ENCODE measurements at places on chromosomes 4 and X.

DNA sequence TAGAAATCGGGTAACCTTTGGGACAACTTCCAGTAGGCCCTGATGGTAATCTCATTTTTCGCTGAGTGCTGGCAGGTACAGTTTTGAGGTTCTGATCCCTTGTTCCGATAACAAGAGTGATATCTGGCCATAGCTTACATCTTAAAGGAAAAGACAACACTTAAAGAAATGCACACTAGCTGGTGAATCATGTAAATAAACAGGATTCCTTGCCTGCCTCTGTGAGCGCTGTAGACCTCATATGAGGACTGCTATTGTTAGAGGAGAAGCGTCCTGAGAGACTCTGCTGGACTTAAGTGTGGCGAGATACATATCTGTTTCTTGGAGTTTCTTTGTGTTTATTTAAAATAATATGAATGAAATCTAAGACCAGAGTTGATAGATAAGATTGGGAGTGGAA, 149.3 kb upstream of the SLC4A4 start:
- DNase-seq: no peak

- DNase-seq: no peak
Measured at GRCh38 chr4:6439120-6439762, 33.2 kb downstream of the PPP2R2C start.

- DNase-seq: no peak
Measured at GRCh38 chr4:15891312-15891711, 47.2 kb downstream of the FGFBP1 start.

GRCh38 chrX:41291309-41291708, 42.7 kb upstream of the DDX3X start:
- no peak for DNase-seq

- DNase-seq: no peak
Measured at GRCh38 chrX:1330605-1331004, 6.0 kb upstream of the IL3RA start.

DNA sequence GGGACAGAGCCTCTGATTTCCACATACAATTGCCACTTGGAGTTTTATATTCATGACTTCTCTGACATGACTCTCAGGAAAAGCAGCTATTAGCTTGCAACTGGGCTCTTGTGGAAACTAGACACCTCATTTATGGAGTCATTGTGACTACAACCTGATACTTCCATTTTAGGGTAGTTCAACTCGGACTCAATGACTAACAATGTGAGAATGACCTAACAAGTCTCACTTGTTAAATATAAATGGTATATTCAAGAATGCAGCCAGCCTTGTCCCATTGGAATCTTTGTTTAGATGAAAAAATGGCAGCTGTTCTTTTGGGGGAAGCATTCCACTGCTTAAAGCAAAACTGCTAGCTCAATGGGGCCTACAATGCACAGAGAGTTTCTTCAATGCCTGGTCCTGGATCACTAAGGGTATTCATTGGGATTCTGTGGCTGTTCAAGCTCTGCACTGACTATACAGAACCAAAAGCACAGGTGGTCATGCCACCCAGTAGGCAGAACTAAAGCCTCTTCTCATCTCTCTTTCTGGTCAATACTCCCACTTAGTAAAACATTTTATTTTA, 36.5 kb upstream of the GLRA3 start:
- no peak for DNase-seq

DNA sequence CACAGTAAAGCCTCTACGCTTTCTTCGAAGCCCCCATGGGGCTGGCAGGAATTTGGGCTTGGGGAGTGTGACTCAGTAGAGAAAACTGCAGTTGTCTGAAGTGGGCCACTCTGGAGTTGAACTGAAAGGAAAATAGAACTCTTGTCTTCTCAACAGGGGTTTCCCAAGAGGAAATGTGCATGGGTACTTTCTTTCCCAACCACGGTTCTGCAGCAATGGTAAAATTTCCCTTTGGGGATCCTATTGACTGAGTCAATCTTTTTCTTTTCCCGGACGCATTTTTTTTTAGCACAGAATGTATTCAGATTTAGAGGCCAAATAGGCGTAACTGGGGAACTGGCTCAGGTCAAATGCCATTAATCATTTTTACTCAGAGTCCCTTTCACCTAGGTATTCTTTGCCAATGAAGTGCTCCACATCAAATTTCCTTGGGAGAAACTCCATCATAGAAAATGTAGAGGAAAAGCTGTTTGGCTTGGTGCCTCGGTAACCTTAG, 269.3 kb downstream of the STIM2 start:
- DNase-seq: no peak

DNA sequence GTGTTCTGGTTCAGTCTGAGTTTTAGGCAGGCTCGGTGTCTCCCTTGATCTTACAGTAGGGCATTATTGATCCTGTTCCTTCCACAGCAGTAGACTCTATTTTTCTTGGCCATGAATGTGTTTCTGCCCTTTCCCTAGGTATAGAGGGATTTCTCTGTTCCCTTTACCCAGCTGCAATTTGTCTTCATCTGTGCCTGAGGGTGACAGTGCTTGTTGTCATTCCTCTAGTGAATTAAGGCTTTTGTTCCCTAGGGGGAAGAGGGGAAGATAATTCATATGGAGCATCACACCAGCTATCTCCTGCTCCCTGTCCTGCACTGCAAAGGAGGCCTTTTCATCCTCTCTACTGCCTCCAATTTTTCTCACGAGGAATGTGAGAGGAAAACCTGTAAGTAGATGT, 39.7 kb upstream of the CXorf51A start:
- DNase-seq: no peak

- DNase-seq: no peak
Measured at GRCh38 chr4:108851366-108851765, 88.5 kb upstream of the ETNPPL start.

GRCh38 chrX:120269373-120270035, 18.9 kb downstream of the ZBTB33 start:
- no peak for DNase-seq

DNA sequence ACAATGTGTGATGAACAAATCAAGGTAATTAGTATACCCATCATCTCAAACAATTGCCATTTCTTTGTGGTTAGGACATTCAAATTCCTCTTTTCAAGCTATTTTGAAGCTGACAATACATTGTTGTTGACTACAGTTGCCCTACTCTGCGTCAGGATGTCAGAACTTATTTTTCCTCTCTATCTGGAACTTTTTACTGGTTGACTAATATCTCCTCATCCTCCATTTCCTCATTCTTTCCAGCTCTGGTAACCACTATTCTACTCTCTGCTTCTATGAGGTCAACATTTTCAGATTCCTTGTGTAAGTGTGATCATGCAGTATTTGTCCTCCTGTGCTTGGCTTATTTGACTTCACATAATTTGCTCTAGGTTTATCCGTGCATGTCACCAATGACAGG, 240.5 kb upstream of the HS3ST1 start:
- DNase-seq: no peak

GRCh38 chr4:144687466-144687865, 41.5 kb downstream of the HHIP start:
- DNase-seq: no peak

- DNase-seq: no peak
Measured at GRCh38 chrX:87578978-87579377, 61.4 kb downstream of the KLHL4 start.

- no peak for DNase-seq
Measured at GRCh38 chrX:39883666-39884065, 214.1 kb downstream of the BCOR start.
